Panc1 (cell line): ENCODE measurements at places on chromosomes 2 and 18.

GRCh38 chr18:58067601-58068000, 23.6 kb downstream of the NEDD4L start:
- no peak for DNase-seq

GRCh38 chr2:170815746-170816503, 762 bp upstream of the GAD1 start:
- DNase-seq = no peak

DNA sequence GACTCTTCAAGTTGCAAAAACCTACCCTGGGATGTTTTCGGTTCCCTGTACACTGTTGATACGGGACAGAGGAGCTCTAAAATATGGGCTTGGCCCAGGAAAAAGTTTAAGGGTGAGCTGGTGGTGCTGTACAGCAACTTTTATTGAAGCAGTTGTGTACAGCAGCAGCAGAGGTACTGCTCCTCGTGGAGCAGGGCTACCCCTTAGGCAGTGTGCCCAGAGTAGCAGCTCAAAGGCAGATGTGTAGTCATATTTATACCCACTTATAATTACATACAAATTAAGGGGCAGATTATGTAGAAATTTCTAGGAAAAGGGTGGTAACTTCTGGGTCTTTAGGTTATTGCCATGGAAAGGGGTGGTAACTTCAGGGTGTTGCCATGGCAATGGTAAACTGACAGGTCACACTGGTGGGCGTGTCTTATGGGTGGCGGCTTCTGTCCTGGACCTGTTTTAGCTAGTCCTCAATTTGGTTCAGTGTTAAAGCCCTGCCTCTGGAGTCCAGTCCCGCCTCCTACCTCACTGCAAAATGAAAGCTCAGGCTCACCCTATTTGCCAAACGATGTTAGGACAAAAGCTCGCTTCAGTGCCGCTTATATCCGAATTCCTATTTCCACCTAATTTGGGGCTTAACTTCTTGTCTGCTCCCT, 203.2 kb downstream of the ETAA1 start:
- no peak for DNase-seq

GRCh38 chr18:40980171-40980570, 974.9 kb upstream of the PIK3C3 start:
- no peak for DNase-seq

DNA sequence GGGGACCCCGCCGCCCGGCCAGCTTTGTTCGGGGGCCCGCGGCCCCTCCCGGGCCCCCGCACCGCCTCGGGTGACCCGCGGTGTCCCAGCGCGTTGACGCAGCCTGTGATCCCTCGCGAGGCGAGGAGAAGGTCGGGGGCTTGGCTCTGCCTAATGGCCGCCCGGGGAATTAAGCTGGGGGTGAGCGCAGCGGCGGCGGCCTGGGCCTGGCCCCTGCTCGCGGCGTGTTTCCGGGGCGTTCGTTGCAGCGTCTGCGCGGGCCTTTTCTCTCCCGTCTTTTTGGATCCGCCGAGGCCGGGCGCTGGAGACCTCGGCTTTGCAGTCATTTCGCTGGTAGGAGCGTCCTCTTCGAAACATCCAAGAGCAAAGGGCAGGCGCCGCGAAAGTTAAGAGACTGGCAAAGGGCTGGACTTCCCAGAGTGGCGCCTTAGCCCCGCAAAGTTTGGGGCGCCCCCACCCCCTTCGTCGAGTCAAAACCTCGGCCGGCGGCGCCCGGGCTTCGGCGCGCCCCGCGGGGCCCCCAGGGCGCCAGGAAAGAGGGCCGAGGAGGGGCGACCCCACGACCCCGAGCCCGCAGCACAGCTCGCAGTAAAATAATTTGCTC, 1.3 kb downstream of the SALL3 start:
- DNase-seq = no peak

- peak; percentile 64 for DNase-seq
These were observed 15.0 kb upstream of the CTDP1 start for GRCh38 chr18:79664525-79665125.

DNA sequence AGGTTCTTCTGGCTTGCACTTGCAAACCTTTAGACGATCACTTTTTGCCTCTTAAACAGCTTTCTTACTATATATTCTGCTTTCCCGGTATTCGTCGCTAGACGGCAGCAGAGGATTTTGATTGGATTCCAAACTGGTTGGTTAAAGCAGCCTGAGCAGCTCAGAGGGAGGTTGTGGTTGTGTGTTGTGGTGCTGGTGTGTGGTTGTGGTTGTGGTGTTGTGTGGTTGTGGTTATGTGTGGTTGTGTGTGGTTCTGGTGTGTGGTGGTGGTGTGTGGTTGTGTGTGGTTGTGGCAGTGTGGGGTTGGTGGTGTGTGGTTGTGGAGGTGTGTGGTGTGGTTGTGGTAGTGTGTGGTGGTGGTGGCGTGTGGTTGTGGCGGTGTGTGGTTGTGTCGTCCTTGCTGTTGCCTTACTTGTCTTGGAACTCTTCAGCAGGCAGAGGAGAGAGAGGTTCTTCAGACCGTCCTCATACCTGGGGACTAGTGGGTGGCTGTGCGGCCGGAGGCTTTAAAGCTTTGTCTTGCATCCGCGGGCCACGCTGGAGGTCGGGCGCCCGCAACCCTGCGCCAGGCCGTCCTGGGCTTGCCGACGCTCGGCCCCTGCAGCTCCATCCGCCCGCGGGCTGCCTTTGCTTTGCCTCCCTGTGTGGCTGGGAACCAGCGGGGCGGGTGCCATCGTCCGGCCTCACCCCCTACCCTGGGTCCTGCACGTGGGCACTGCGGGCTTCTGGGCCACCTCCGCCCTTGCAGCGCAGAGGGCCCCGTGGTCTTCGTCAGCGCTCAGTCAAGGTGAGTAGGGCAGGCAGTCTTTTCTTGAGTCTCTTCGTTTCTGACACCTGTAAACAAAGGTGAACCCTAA, 190.8 kb downstream of the ARHGAP28 start:
- peak; percentile 38 for DNase-seq

- DNase-seq = no peak
These were observed 15.8 kb upstream of the SOCS6 start for GRCh38 chr18:70273021-70273420.

DNA sequence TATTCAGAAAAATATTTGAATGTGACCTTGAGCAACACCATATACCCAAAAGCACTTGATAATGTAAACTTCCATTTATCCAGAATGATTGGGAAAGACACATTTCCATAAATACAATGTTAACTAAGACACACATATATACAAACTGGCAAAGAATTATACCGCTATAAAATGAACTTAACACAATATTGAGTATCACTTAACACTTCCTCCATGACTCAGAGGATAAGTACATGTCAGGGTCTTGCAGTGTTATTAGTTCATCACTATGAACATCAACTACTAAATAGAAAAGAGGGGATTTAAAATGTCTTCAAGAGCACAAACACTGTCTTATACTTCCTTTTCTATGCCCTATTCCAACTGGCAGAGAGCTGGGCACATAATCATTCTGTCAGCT, 18.6 kb downstream of the WDSUB1 start:
- DNase-seq = no peak

DNA sequence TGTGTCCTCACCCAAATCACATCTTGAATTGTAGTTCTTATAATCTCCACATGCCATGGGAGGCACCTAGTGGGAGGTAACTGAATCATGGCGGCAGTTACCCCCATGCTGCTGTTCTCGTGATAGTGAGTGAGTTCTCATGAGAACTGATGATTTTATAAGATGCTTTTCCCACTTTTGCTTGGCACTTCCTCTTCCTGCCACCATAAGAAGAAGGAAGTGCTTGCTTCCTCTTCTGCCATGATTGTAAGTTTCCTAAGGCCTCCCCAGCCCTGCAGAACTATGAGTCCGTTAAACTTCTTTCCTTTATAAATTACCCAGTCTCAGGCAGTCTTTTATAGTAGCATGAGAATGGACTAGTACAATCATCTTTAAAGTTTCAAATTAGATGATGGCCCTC, 902.4 kb upstream of the PIK3C3 start:
- no peak for DNase-seq

DNA sequence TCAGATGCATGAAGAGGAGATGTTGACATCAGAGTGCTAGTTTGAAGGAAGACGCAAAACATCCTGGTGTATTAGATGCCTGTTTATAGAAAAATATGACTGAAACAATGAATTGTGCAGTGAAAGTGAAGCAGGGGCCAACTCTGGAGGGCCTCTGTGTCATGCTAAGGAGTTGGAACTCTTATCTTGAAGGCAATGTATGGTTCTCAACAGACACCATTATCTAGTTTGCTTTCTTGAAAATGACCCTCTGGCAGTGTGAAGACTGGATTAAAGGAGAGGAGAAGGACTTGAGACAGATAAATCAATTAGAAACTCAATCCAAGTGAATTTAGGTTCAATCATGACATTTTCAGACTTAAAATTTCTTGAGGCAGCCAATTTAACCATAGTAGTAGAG, 63.1 kb downstream of the ITGA4 start:
- no peak for DNase-seq

DNA sequence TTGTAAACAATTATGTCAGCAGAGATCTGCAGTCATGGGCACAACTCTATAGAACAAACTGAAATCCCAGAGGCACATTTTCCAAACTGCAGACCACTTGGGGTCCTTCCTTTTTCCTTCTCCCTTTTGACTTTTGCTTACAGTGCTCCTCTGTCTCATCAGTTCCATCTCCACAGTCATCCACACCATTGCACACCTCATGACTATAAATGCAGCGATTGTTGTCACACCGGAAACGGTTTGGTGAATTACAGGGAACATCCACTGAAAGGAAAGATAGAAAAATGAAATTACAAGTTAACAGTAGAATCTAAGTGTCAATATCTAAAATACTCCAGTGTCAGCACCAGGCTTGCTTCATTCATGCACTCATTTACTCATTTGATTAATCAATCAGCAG, 96.4 kb downstream of the DHRS9 start:
- DNase-seq = no peak

DNA sequence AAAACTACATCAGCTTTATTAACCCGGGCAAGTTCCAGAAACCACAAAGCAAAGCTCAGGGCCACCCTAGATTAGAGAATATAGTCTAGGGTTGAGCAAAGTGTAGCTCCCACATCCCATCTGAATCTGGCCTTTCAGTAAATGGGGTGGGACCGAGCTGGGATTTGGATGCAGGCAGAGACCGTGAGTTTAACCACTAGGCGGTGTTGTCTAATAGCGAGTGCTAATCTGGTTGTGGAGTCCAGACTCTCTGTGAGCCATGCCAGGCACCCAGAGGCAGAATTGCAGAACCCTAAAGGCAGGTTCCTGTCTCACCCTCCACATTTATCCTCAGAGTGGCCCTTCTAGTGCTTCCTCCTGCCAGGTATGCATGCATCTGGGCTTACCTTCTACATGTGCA, 435.9 kb downstream of the TSN start:
- DNase-seq = peak; percentile 7

GRCh38 chr2:136310797-136311603, 193.1 kb upstream of the CXCR4 start:
- DNase-seq = no peak

DNA sequence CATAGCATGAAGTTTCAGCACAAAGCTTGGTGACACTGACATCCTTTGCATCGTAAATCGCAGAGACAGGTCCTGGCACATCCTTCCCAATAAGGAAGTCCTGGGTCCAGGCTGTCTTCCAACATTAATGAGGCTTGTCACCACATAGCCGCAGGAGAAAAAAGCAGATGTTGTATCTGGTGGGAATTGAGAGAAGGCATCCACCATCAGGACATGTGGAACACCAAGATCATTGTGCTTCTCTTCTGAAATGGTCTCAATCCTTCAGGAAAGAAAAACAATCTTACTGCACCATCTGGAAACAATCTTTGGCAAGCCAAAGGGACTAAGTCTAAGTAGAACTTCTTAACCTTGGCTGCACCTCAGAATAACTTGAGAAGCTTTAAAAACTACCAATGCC, 119.0 kb upstream of the ARHGAP28 start:
- DNase-seq = no peak

DNA sequence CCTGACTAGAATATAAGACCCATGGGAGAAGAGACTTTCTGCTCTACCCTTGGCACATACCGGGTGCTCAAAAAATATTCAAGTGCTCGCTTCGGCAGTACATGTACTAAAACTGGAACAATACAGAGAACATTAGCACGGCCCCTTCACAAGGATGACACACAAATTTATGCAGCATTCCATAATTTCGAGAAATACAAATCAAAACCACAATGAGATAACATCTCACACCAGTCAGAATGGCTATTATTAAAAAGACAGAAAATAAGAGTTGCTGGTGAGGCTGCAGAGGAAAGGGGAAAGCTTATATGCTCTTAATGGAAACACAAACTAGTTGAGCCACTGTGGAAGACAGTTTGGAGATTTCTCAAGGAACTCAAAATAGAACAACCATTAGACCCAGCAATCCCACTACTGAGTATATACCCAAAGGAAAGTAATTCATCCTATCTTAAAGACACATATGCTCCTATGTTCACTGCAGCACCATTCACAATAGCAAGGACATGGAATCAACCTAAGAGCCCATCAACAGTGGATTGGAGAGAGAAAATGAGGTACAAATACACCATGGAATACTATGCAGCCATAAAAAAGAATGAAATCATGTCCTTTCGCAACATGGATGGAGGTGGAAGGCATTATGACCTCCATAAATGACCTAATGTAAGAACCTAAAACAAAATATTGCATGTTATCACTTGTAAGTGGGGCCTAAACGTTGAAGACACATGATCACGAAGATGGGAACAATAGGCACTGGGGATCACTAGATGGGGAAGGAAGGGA, 71.6 kb upstream of the CYP1B1 start:
- no peak for DNase-seq

DNA sequence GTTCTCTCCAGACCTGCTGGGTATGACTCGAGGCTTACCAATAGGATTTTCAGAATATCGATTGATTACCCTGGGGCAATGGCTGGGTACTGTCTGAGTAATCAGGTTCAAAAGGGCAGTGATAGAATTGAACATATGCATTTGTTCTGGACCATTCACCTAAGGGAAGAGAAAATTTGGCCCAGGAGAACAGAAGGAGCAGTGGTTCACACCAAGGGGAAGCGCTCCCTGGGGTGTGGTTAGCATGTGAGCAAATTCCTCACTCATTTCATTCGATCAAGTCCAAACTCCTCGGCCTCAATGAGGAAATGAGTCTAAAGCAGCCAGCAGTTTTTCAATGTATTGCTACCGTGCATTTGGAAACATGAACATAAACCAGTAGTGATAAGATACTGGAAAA, 55.6 kb downstream of the CYP26B1 start:
- DNase-seq = no peak

- no peak for DNase-seq
These were observed 5.3 kb upstream of the NCK2 start for GRCh38 chr2:105739426-105739825.

- DNase-seq = no peak
These were observed 58.1 kb upstream of the KYNU start for GRCh38 chr2:142819411-142819810.

- no peak for DNase-seq
These were observed 101.5 kb downstream of the ARHGAP15 start for GRCh38 chr2:143230506-143231253.

- no peak for DNase-seq
These were observed 25.5 kb upstream of the E2F6 start for GRCh38 chr2:11491348-11491933.

- no peak for DNase-seq
These were observed 40.3 kb upstream of the KCNJ13 start for GRCh38 chr2:232816657-232817056.

DNA sequence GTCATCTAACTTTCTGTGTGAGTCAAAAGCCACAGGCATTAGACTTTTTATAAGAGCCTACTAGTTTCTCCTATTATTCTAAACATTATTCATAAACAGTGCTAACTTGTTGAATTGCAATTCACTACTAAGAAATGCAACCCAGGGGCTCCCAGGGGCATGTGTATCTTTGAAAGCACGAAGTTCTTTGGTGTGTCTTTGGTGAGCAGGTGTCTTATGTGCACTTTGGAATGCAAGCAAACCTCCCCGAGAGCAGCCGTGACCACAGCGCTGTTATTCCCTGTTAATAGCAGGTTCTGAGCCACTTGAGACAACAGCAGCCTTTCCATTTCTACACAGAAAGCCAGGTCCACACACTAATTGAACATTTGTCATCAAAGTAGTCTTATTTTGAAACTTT, 123.5 kb downstream of the PRKRA start:
- DNase-seq = no peak
